ENCODE measurements at places on chromosomes 7 and 10. TPM values are rescaled to one million over a fixed set of nuclear protein-coding genes. Genes with fewer than 3 reads are reported as not detected.

DNA sequence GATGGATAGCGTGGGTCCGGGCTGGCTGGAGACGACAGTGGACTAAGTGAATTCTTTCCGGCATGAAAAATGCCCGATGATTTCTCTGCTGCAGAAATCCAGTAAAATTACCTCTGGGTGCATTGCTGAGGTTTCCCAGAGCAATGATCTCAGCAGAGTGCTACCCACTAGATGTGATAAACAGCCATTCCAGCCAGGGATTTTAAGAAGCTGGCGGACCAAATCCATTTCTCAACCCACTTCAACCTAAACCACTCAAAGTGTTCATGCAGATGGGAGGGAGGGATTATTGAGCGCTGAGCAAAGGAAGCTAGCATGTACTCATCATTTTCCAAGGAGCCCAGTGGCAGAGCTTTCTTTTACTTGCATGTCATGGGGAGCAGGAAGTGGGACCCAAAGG is 116.7 kb downstream of the PRKCQ start:
- DNase-seq: no peak

The LIPK gene
- total RNA-seq: not detected

- DNase-seq: no peak
Observed at GRCh38 chr10:12396567-12396966, 47.2 kb downstream of the CAMK1D start.

- DNase-seq: no peak
Observed at GRCh38 chr10:71622154-71622526, 97.4 kb downstream of the C10orf105 start.

The STOX1 gene
- 4.0 TPM for total RNA-seq

GRCh38 chr7:12638851-12639456 is 48.5 kb upstream of the ARL4A start:
- no peak for DNase-seq

DNA sequence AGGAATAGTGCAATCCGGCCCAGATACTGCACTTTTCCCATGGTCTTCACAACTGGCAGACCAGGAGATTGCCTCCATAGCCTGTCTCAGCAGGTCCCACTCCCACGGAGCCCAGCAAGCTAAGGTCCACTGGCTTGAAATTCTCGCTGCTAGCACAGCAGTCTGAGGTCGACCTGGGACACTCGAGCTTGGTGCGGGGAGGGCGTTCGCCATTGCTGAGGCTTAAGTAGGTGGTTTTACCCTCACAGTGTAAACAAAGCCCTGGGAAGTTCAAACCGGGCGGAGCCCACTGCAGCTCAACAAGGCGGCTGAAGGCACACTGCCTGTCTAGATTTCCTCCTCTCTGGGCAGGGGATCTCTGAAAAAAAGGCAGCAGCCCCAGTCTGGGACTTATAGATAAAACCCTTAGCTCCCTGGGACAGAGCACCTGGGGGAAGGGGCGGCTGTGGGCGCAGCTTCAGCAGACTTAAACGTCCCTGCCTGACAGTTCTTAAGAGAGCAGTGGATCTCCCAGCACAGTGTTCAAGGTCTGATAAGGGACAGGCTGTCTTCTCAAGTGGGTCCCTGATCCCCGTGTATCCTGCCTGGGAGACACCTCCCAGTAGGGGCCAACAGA is 293.5 kb upstream of the GALNT17 start:
- DNase-seq: no peak

- no peak for DNase-seq
Observed at GRCh38 chr10:10777723-10778122, 239.9 kb upstream of the CELF2 start.

The STARD3NL gene
- 47.9 TPM for total RNA-seq

GRCh38 chr7:115748123-115748738 is 282.3 kb downstream of the TFEC start:
- no peak for DNase-seq

GRCh38 chr10:66760941-66761340 is 164.9 kb upstream of the LRRTM3 start:
- no peak for DNase-seq

The ABCB4 gene
- total RNA-seq: 0.84 TPM

GRCh38 chr10:16913266-16913665 is 96.0 kb upstream of the RSU1 start:
- no peak for DNase-seq

The EBLN1 gene
- not detected for total RNA-seq

The CYP2C8 gene
- 0.46 TPM for total RNA-seq

DNA sequence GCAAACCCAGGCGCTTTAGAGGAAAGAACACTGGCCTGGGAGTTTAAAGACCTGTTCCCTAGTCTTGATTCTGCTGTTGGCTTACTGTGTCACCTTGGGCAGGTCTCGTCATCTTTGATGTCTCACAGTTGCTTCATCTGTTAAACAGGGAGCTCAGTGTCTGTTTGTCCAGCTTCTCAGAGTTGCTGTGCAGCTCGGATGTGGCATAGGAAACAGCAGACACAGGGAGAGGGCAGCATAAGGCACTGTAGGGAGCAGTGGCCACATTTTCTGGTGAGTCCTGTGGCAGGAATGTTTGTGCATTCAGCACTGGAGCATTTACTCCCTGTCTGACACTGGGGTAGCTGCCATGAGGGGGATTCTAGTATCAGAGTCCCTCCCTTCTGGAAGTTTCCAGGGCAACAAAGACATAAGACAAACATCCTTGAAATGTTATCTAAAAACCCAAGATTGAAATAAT is 2.0 kb downstream of the REPIN1 start:
- no peak for DNase-seq

The BUD31 gene
- total RNA-seq: 62.2 TPM

GRCh38 chr10:108631332-108631731 is 1292.0 kb downstream of the XPNPEP1 start:
- DNase-seq: no peak

The FGF8 gene
- total RNA-seq: not detected

DNA sequence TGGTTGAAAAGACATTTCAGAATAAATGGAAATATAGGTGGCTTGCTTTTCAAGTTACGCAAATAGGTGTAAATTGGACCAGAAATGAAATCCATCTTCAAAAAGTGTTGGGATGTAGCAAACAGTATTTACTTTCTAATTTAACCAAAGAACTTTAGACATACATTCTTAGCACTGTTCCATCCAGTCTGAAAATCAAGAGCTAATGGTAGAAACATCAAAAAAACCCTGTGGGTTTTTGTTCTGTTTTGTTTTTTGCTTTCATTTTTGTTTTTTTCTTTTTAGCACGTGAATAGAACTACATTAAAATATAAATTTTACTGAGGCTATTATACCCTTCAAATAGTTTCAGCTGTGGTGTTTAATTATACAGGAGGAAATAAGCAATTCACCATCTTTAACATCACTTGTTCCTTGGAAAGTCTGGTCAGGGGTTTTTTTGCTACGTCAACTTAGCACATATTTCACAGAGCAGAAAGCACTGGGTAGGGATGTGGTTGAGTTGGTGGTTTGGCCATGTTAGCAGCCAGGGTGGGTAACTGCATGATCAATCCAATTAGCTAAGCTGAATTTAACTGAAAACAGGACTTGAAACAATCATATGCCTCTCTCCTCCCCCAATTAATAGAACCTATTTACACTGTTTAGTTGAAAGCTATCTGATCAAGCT is 275.4 kb upstream of the PFKP start:
- no peak for DNase-seq

DNA sequence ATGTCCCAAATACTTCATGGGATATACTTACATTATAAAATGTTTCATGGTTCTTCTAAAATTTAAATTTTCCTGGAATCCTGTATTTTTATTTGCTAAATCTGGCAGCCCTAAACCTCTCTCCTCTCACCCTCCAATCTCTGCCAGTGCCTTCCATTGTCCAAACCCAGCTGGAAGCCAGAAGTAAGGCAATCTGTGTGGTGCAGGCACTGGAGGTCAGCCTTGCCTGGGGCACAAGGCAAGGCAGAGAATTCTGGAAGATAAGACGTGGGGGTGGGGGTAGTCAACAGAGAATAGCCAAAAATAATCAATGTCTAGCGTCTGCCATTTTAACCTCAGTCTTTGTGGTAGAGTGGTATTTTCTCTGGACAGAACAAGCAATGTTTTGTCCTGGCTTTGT is 381.7 kb downstream of the GPAM start:
- no peak for DNase-seq

- no peak for DNase-seq
Observed at GRCh38 chr10:102452672-102453340, 1.5 kb upstream of the C10orf95 start.

GRCh38 chr10:88592381-88592780 is 5.8 kb downstream of the LIPJ start:
- DNase-seq: no peak

DNA sequence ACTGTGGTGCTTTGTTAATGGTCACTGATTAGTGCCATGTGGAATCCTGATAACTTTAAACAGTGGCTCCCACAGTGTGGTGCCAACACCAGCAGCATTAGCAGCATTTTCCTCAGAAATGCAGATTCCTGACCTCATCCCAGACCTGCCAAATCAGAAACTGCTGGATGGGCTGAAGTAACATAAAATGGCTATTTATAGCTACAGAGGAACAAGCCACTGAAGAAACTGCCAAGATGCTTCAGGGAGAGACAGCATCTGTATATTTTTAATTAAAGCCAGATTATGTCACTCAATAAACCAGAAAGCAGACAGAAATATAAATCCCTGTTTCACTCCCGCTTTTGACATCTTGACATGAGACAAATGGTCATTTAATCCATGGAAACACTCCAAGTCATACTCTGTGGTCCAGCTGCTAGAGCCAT is 178.5 kb downstream of the AMPH start:
- DNase-seq: no peak

DNA sequence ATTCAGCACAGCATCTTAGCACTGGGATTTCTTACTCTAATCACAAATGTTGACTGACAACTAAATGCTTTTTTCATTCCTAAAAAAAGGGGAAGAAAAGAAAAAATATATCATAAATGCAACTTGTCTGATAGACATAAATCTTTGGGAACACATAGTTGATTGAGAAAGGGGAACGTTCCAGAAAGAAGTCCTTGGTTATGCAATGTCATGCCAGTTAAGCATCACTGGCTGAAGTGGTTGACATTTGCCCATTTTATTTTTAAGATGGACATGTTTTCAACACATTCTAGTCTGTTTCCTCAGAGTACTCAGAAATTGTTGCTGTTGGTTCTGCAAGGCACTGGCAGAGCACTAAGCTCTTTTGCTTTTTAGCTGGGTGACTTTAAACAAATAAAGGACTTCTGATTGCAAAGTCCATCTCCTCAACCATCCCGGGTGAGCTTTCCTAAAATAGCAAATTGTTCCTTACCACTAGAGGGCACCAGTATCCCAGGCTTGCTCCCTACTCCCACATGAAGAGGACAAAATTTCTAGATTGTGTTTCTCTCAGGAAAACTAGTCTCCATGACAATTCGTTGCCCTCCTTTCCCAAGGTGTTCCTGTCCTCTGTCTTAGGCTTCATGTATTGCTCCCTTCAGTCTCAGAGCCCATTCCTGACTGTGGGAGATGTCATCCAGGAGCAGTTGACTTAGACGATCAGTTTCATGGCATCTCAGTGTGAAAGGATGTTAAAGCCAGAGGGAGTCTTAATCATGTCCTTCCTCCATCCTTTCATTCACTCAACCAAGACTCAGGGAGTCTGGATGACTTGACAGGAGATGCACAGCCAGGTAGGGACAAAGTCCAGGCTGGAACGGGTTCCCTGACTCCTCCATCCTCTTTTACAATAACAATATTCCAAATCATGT is 23.9 kb downstream of the OPALIN start:
- no peak for DNase-seq

All from omental fat pad (tissue), 4 donors.